LHCN-M2 (cell line): ENCODE measurements at places on chromosomes 4 and X. TPM values are rescaled to one million over a fixed set of nuclear protein-coding genes. Genes with fewer than 3 reads are reported as not detected.

DNA sequence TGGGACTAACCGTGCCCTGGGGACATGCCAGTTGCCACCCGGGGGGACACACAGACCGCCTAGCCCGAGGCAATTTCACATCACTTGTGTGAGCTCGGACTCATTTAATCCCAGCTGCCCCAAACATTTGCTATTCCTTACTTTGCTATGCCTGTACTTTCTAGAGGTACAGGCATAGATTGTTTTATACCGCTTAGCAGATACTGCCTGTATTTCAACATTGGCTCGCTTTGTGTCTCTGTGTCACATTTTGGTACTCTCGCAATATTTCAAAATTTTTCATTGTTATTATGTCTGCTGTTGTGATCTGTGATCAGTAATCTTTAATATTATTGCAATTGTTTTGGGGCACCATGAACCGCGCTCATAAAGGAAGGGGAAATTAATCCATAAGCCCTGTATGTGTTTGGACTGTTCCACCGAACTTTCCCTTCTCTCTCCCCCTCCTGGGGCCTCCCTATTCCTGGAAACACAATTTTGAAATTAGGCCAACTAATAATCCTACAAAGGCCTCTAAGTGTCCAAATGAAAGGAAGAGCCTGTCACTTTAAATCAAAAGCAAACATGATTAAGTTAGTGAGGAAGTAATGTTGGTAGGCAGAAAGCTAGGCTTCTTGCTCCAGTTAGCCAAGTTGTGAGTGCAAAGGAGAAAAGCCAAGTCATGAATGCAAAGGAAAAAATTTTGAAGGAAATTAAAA lies 568 bp upstream of the CASP6 start:
- DNase-seq: peak; percentile 16

The SNCA gene
- 10.1 TPM in 1 of 2 replicates, not detected in the other for total RNA-seq

The SMIM10 gene
- 6.4 and 7.4 TPM in 2 replicates for total RNA-seq

- DNase-seq: no peak
Measured at GRCh38 chr4:153260132-153260531, 55.9 kb downstream of the TRIM2 start.

DNA sequence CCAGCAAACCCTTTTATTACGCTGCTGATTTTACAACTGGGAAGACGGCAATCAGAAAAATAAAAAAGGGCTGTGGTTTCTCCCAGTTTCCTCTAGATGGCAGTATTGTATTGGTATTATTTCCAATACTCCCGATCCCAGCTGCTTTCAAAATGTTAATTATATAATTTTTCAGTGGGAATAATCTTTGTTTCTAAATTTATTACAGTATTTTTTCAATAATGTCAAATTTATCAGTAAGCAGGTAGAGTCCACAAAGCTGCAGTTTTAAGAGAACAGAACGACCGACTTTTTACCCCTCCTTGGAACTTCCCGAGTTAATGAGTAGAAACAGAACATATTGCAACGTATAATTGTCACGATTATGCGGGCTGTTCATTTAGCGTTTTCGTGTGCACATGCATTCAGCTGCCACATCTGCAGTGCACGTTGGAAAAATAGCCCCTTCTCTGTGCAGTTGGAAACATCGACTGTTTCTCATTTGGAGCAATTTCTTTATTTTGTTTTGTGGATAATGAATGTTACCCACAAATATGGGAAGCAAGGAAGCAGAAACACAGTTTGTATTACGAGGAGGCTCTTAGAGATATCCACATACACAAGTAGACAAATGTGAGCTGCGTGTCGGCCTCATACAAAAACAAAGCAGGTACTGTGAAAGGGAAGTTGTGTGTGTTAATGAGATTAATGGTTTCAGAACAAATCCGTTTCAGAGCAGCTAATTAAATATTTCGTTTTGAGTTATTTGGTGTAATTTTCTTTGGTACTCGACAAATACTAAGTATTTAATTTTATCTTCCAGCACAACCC lies 188.0 kb downstream of the STIM2 start:
- peak; percentile 28 for DNase-seq

GRCh38 chr4:168857009-168857408 lies 153.0 kb downstream of the CBR4 start:
- DNase-seq: no peak

GRCh38 chr4:82679531-82679930 lies 117.7 kb upstream of the TMEM150C start:
- no peak for DNase-seq

The VSIG4 gene
- not detected in 2 replicates for total RNA-seq

GRCh38 chrX:53128097-53128749 lies 34.3 kb downstream of the KANTR start:
- DNase-seq: peak; percentile 10

DNA sequence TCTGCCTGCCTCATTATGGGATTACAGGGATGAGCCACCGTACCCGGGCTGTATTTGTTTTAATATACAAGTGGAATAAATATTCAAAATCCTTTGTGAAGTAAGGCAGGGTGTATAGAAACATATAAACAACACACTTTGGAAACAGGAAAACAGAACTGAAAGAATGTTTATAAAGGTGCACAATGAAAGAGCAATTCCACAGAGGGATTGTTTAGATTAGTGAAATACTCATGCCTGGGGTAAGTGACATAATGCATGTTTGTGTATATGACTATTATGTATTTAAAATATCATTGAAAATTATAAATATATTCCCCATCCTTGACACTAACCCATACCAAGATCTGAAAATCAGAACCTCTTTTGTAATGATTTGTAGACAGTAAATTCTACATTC lies 45.0 kb upstream of the NR3C2 start:
- DNase-seq: no peak

- peak; percentile 33 for DNase-seq
Measured at GRCh38 chr4:108008721-108009120, 19.0 kb downstream of the HADH start.

The PLXNB3 gene
- total RNA-seq: 5.0 and 9.7 TPM in 2 replicates

The TBC1D9 gene
- total RNA-seq: 20.3 and 22.9 TPM in 2 replicates

DNA sequence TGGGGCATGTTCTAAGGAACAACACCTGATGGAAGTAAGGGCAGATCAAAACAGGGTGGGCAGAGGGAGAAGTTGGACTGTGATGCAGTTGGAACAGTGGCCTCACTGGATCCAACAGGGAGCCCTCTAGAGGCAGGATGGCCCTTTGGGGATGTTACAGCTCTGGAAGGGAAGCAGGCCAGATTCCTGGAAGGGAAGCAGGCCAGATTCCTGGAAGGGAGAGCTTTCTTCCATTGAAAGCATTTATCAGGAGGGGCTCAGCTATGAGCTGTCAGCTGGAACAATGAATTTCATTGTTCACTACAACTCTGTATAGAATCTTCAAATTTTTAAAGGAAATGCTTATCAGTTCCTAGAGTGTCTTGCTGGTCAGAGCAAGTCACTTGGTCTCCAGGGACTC lies 17.7 kb downstream of the IL15 start:
- peak; percentile 44 for DNase-seq

- DNase-seq: peak; percentile 79
Measured at GRCh38 chr4:16253127-16253960, 27.1 kb upstream of the TAPT1 start.

The MAGEA4 gene
- not detected in 2 replicates for total RNA-seq

The SCML1 gene
- total RNA-seq: 8.3 and 11.0 TPM in 2 replicates

DNA sequence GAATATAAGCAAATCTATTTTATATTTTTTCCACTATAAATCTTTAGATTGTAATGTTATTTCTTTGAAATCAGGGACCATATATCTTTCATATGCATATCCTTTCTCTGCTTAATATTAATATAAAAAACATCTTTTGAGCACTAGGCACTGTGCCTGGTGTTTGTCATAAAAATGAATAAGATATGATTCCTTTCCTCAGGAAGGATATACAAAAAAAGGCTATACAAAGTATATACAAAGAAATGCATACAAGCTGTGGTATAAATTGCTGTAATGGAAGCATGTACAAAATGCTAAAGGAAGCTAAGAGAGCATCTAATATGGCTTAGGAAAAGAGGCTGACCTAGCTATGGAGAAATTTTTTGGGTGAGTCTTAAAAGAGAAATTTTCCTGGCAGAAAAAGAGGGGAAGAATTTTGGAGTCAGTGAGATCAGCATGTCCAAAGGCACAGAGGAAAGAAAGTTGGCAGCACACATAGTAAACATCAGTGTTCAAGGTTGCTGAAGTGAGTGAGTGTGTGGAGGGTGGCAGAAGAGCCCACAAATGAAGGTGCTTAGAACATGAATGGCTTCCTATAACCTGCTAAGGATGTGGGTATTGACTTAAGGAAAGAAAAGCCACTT lies 500.0 kb downstream of the SPRY1 start:
- DNase-seq: no peak

DNA sequence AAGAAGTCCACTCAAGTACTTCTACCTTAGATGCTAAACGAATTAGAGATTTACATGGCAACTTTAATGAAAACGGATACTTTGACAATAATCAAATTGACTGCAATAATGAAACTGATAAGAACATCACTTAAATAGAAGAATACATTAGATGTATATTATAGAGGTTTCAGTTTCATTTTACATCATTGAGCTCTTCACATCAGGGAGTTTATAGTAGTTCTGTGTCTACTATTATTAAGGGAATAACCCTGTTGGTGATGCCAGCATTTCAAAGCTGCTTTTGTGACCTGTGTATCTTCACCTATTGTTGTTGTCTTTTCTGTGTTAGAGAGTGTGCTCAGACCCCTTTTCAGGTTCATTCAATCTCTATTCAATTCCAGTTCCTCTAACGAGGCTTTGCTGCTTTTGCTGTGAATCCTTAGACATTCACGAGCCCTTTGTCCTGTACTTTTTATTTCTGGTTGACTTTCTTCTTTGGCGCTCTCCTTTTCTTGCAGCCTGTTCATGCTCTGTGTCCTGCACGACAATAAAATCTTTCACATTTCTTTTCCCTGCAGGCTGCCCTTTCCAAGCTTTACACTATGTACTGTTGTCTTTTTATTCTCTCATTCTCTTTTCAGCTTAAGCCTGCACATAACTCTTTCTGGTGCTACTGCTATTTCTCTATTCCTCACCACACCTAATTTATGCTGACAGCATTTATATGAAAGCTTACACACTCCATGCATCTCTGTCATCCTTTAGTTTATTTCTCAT lies 232.1 kb downstream of the CPE start:
- DNase-seq: no peak

GRCh38 chrX:115333446-115333845 lies 43.9 kb downstream of the LUZP4 start:
- no peak for DNase-seq

DNA sequence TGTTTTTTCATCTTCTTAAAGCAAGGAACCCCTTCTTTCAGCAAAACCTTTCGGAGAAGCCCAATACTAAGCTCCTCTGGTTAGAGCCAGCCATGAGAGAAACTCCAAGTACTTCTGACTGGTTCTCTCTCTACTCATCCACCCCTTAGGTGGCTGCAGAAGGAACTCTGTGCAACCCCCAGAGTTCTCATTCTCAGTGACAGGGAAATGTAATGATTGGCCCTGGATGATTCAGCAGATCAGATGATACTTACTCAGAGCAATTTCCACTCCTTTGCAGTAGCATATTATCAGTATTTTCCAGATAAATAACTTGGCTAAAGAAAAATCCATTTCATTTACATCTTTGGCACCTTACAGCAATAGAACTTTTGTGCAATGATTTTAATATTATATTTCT lies 3.2 kb downstream of the SPP1 start:
- peak; percentile 25 for DNase-seq
